ENCODE measurements at places on chromosomes 4 and X.

DNA sequence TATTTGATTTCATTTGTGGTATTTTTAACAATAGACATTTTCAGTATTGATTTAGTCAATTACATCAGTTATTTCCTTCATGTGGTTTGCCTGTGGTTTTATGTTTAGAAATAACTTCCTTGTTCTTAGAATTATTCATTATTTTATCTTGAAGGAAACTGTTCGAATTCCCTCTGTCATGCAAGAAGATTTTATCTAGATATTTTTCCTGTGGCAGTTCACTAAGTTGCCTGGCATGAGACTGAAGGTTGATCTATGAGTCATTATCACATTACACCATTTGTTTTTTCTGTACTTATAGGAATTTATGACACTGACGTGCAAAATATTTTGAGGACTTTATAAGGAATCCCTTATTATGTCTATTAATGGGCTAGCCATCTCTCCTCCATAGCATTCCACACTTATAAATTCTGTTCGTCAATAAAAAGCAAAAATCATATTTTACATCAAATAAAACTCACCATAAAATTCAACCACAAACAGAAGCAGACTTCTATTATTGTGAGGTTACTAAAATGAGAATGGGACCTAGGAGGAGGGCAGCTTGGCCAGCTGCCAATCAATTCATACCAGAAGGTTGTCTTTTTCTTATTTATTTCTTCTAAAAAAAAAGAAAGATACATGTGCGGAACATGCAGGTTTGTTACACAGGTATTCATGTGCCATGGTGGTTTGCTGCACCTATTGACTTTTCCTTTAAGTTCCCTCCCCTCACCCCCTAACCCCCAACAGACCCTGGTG lies 179.0 kb downstream of the KCNIP4 start:
- no peak for DNase-seq

DNA sequence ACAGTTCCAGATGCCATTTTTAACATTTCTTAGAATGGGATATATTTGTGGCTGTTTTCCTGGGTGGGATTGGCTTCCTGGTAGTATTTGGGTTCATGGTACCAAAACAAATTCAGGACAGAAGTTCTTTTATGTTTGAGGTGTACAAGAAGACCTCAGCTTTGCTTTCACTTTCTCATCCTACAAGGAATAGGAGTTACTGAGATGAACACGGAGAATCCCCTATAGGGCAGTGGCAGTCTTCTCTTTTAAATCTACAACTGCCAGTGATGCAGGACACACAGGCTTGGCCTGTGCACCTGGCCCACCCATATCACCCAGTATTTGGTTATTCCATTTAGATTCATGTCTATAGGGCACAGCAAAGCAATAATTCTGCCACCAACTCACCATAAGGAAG lies 35.2 kb downstream of the SLC10A7 start:
- no peak for DNase-seq

GRCh38 chr4:98510757-98511517 lies 147.5 kb downstream of the TSPAN5 start:
- DNase-seq, result no peak

- peak; percentile 73 for DNase-seq
Measured at GRCh38 chr4:101345596-101346350, 1.6 kb downstream of the PPP3CA start.

- no peak for DNase-seq
Measured at GRCh38 chr4:187183826-187184225, 460.2 kb upstream of the FAT1 start.

DNA sequence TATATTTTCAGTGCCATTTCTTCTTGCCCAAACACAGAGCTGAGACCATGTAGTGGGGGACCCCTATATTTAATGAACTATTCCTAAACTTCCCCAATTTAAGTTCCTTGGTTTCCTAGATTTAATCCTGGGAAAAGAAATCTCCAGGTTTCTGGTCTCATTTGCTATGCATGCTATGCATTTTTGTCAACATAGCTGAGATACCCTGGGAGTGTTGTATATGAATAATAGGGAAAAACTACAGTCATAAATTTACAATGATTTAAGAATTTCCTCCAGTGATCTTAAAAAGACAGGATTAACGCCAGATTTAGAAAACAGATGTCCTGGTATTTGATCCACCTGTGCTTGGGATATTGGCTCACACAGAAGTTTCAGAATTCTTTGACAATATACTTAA lies 136.8 kb upstream of the RAPGEF2 start:
- no peak for DNase-seq

DNA sequence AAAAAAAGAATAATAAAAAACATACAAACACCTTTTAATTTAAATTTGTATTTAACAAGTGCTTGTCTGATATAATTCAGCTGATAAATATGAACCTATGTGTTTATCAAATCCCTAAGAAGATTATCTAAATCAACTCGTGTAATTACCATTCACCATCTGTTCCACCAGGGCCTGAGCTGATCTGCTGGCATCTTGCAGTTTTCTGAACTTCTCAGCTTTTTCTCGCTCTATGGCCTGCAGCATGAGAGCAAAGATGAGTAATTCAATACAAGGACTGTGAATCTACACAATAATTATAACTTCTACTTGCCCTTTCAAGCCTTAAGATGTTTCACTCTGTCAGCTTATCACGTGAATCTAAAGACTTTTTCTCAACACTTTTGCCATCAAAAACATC lies 709.7 kb downstream of the DMD start:
- DNase-seq, result no peak

DNA sequence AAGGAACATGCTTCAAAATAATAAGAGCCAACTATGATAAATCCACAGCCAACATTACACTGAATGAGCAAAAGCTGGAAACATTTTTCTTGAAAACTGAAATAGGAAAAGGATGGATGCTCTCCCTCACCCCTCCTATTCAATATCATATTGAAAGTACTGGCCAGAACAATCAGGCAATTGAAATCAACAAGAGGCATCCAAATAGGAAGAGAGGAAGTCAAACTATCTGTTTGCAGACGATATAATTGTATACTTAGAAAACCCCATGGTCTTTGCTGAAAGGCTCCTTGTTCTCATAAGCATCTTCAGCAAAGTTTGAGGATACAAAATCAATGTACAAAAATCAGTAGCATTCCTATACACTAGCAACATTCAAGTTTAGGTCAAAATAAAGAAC lies 1562.5 kb upstream of the ADGRL3 start:
- DNase-seq, result no peak

DNA sequence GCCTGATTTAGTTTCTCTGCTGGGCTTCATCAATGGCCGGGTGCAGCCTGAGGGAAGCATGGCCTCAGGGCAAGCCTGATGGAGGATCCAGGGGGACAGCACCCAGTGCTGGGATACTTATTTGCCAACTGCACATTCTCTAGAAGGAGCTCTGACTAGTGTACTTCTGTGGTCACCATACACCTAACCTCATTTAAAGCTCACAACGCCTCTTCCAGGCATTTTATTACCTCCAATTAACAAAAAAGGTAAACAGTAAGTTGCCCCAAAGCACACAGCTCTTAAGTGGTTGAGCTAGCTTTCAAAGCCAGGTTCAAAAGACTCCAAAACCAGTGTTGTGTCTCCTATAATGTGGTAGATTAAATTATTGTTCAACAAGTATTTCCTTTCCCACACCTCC lies 26.8 kb upstream of the ATXN3L start:
- DNase-seq, result no peak

- DNase-seq, result no peak
Measured at GRCh38 chr4:113815826-113816225, 54.3 kb upstream of the CAMK2D start.

DNA sequence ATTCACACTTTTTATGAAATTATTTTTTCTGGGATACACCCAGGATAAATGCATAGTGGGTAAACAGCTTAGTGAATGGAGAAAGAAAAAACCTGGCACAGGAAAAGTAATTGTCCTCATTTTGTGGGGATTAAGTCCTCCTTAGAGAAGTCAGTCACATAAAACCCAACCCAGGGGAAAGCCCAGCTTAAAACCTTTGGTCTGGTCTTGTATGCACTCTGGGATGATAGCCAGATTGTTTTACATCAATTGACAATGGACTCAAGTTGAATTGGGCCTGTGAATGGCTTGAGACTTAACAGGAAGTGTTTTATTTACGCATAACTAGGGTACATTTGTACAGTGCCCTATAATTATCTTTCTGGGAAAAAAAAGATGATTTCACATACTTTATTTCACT lies 561.3 kb upstream of the GRIA3 start:
- no peak for DNase-seq

- no peak for DNase-seq
Measured at GRCh38 chr4:3638080-3638795, 106.0 kb upstream of the LRPAP1 start.

- no peak for DNase-seq
Measured at GRCh38 chrX:143894938-143895337, 11.1 kb downstream of the UBE2NL start.

DNA sequence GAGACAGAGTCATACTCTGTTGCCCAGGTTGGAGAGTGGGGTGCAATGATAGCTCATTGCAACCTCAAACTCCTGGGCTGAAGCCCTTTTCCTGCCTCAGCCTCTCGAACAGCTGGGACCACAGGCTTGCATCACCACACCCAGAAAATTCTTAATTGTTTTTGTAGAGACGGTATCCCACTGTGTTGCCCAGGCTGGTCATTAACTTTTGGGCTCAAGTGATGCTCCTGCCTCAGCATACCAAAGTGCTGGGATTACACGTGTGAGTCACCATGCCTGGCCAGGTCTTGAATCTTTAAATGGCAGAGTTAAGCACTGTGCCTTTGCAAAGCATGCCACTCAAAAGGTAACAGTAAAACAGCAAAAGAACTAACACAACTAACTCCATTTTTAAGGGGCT lies 28.6 kb upstream of the BBS12 start:
- DNase-seq, result no peak

- DNase-seq, result no peak
Measured at GRCh38 chr4:79083406-79084010, 144.3 kb upstream of the PAQR3 start.

DNA sequence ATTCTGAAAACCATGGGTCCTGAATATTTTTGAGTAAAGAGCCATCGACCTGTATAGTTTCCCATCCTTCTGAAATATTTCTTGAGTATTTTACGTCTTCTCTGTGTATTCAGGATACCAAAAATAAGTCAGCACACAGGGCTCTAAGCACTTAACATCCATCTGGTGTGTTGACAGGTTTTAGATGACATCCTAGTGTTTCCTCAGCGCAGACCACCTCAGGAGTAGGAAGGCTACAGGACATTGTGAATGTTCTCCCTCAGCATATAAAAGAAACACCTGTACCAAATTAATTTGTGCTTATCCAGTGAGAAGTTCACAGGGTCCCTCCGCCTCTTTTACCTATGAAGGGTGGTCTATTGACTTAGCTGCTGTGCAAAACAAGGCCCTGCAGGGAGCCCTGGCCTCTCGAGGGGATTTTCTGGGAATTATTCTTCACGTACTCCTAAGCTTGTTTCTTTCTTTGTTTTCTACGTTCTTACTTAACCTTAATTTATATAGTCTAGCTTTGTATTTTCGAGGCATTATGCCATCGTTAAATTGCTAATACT lies 241.8 kb downstream of the FBXO8 start:
- DNase-seq, result no peak

DNA sequence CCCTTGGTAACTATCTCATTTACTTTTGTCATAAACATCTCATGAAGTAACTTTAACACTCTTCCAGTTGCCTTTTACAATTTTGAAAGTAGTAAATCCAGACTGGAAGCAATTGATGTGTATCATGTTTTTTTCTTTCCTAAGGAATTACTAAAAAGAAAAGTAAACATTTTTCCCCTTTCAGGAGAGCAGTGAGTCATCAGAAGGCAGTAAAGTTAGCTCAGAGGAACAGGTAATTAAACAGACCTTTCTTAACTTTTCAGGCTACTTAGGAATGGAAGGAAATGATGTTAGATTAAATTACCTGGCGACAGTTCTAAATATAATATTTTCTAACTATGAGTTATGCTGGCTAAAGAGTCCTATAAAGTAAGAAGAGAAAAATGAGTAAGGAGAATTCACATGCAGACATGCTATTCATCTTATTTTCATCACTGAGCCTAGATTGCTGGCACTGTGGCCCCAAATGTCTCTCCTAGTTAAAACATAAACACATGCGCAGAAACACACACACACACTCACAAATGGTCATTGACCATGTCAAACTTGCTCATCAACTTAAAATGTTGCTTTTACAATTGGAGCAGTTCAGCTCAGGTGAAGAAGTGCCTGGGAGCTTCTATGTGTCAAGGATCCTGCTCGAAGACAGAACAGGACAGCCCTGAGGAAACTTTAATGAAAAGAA lies 9.3 kb downstream of the DMP1 start:
- no peak for DNase-seq

GRCh38 chrX:69844636-69845035 lies 205.1 kb downstream of the AWAT2 start:
- no peak for DNase-seq

DNA sequence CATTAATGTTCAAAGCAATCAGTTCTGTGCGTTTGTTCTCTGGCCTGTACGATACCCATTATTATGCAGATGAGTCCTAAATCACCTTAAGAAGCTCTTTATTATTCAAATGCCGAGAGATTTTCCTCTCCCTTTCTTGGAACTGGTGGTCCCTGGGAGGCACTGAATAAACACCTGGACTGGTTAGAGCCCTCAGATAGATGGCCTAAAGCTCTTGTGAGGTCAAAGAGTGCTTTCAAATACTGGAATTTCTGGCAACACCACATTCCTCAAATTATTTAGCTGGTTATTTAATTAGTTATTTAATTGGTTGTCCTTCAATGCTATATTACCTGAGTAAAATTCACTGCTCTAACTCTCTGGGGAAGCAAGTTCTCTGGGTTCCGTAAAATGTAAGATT lies 3.0 kb downstream of the ARHGEF38 start:
- DNase-seq, result no peak

DNA sequence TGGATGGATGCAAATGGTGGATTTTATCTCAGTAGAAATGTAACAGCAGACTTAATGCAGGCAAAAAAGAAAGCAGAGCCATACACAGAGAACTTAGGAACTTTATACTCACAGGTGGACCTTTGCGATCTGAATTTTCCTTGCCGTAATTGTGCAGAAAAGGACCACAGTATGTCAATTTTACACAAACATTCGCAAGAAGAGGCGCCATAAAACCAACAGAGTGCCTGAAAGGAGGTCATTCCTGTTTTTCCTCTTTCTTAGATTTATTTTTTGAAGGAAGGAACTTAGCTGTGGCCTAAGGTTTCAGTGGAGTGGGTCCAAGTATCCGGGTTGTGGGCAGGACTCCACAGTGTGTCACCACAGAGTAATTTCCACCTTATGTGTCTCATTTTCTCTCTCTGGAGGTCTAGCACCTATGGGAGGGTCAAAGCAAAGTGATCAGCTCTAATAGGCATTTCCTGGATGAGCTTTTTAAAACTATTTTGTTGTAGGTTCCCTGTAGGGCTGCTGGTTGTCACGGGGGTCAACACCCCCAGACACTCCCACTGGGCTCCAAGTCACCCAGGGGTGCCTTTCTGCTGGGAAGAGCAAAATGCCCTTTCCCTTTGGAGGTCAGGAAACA lies 24.7 kb upstream of the PBDC1 start:
- no peak for DNase-seq

DNA sequence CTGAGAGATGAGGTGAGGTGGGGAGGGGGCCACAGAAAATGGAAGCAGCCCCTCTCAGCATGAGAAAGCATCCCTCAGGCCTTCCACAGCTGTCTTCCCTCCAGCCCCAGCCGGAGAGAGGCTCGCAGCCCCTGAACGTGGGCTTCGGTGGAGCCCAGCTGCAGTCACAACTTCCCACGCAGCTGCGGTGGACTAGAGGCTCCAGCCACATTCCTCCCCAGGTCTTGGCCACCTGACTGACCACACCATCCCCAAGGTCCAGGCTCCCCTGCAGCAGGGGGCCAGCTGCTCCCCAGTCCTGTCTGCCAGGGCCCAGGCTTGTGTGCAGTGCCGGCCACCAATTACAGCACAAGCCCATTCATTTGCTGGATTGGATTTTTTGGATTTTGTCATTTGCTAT lies 212.3 kb upstream of the BCOR start:
- DNase-seq, result no peak
